ENCODE measurements at places on chromosomes 7 and 10.

GRCh38 chr10:71716426-71716825, 3.2 kb downstream of the C10orf105 start:
- DNase-seq, result no peak
- no peak overlapping the region for H3K27ac ChIP-seq
- H3K4me1 ChIP-seq, result peaks cover 26% of the 10 kb centered on the region

DNA sequence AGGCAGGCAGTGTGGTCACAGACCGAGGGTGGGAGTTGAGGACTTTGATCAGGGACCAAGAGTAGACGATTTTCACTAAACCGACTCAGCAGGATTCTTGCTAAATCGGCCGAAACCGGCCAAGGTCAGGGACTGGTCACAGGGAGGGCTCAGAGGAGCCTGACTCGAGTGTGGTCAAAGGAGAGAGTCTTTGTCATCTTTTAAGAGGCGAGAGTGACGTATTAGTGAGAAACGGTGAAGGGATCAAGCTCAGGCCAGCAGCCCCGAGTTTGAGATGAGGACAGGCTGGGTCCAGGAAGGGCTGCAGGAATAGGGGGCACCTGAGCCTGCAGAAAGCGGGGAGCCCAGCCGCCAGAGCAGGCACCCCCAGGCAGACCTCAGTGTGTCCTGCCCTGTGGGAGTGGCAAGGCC, 41.6 kb upstream of the FAM20C start:
- H3K36me3 ChIP-seq, result no peaks in the 10 kb centered on the region
- H3K4me1 ChIP-seq, result peaks cover 11% of the 10 kb centered on the region
- no peak overlapping the region for H3K4me3 ChIP-seq

GRCh38 chr10:16381083-16381482, 55.7 kb upstream of the PTER start:
- no peak overlapping the region for H3K4me3 ChIP-seq
- no peaks in the 10 kb centered on the region for H3K4me1 ChIP-seq

- H3K27me3 ChIP-seq, result no peaks in the 10 kb centered on the region
- peak; percentile 67 for DNase-seq
- 0 out of 2 replicates have a peak overlapping the region, but pooled peaks have one; percentile 19 for H3K27ac ChIP-seq
- H3K36me3 ChIP-seq, result no peaks in the 10 kb centered on the region
- H3K4me1 ChIP-seq, result peaks cover 12% of the 10 kb centered on the region
Measured at GRCh38 chr10:79374312-79375191, 27.3 kb downstream of the PPIF start.

- 0 out of 2 replicates have a peak, but pooled peaks cover 2% of the 10 kb centered on the region for H3K4me1 ChIP-seq
- no peak overlapping the region for H3K27ac ChIP-seq
- H3K36me3 ChIP-seq, result peaks cover 2% of the 10 kb centered on the region
- peak; percentile 43 for DNase-seq
- peak overlapping the region; percentile 92 for H3K4me3 ChIP-seq
Measured at GRCh38 chr10:91799612-91799975, 1.4 kb downstream of the TNKS2 start.

GRCh38 chr10:47020471-47020870, 109.2 kb downstream of the PTPN20 start:
- H3K27ac ChIP-seq, result no peak overlapping the region
- peaks cover 5% of the 10 kb centered on the region for H3K4me1 ChIP-seq
- no peak overlapping the region for H3K4me3 ChIP-seq
- no peaks in the 10 kb centered on the region for H3K36me3 ChIP-seq
- H3K27me3 ChIP-seq, result peaks cover 3% of the 10 kb centered on the region

- no peaks in the 10 kb centered on the region for H3K27me3 ChIP-seq
- H3K36me3 ChIP-seq, result no peaks in the 10 kb centered on the region
- H3K27ac ChIP-seq, result no peak overlapping the region
- 0 out of 2 replicates have a peak, but pooled peaks cover 2% of the 10 kb centered on the region for H3K4me1 ChIP-seq
- no peak overlapping the region for H3K4me3 ChIP-seq
Measured at GRCh38 chr7:133433165-133433812, 180.4 kb downstream of the EXOC4 start.

DNA sequence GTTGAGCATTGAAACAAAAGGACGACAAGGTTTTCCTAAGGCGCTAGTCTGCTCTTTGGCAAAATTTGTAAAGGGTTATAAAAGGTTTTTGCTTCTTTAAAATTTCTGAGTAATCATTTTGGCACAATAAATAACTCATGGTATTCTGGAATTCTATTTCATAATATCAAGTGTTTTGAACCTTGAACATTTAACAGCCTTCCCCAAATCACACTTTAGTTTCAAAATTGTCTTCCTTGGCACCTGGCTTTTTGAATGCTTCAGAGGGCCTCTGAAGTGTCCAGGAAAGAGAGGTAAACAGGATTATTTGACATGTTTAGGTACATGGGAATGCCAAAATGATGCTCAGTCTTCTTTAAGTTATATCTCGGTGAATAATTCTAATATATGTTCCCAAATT, 220.8 kb downstream of the PHF14 start:
- H3K4me3 ChIP-seq, result no peak overlapping the region
- H3K36me3 ChIP-seq, result no peaks in the 10 kb centered on the region
- DNase-seq, result no peak

DNA sequence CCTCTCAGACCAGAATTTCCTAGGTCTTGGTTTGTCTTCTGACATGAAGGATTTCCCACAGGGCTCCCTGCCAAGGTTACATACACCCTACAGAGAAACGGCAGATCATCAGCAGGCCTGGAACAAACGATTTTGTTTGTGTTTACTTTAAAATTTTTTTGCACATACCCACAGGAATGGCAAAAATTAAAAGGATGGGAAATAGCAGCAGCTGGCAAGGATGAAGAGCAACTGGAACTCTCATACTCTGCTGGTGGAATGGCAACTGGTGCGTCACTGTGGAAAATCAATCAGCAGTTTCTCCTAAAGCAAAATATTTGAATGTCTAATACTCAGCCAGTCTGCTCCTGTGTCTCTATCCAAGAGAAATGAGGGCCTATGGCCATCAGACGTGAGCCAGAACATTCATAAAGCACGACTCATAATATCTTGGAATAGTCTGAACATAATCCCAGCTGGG, 6.5 kb downstream of the BAIAP2L1 start:
- no peak overlapping the region for H3K4me3 ChIP-seq
- no peaks in the 10 kb centered on the region for H3K27me3 ChIP-seq
- peaks cover 5% of the 10 kb centered on the region for H3K4me1 ChIP-seq
- H3K36me3 ChIP-seq, result no peaks in the 10 kb centered on the region
- DNase-seq, result peak; percentile 90
- peak overlapping the region; percentile 55 for H3K27ac ChIP-seq

GRCh38 chr7:43849047-43849446, 20.3 kb downstream of the MRPS24 start:
- H3K4me3 ChIP-seq, result no peak overlapping the region
- no peaks in the 10 kb centered on the region for H3K36me3 ChIP-seq
- no peak overlapping the region for H3K27ac ChIP-seq
- peaks cover 5% of the 10 kb centered on the region for H3K27me3 ChIP-seq
- no peaks in the 10 kb centered on the region for H3K4me1 ChIP-seq
- no peak for DNase-seq

GRCh38 chr7:117008886-117009531, 55.7 kb downstream of the ST7 start:
- H3K27ac ChIP-seq, result no peak overlapping the region
- no peak overlapping the region for H3K4me3 ChIP-seq
- no peaks in the 10 kb centered on the region for H3K36me3 ChIP-seq
- peak; percentile 69 for DNase-seq

GRCh38 chr7:44402401-44403060, 77.1 kb upstream of the CAMK2B start:
- DNase-seq, result no peak
- H3K27ac ChIP-seq, result no peak overlapping the region
- no peak overlapping the region for H3K4me3 ChIP-seq
- peaks cover 8% of the 10 kb centered on the region for H3K4me1 ChIP-seq

- no peak overlapping the region for H3K4me3 ChIP-seq
- H3K27ac ChIP-seq, result no peak overlapping the region
- H3K36me3 ChIP-seq, result no peaks in the 10 kb centered on the region
- DNase-seq, result no peak
- H3K27me3 ChIP-seq, result no peaks in the 10 kb centered on the region
Measured at GRCh38 chr10:8085251-8085650, 30.8 kb downstream of the GATA3 start.

GRCh38 chr7:27678617-27679260, 16.1 kb upstream of the HIBADH start:
- no peak overlapping the region for H3K4me3 ChIP-seq
- peak; percentile 58 for DNase-seq
- H3K27ac ChIP-seq, result peak overlapping the region; percentile 75

DNA sequence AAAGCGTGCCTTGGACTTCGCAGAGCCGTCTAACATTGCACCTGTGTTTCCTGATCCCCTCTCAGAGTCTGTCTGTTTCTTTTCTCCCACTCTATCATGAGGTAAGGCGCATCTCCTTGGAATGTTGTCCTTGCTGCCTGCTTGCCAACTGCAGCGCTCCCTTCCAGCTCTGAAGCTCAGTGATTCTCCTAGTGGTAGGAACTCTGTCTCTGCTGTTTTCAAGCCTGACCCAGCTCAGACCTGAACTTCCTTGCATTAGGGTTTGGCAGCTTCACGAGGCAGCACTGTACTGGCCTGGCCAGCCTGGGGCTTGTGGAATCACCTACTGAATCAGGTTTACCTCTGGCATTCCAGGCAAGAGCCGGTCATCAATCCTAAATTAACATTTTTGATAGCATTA, 123.9 kb downstream of the CREB5 start:
- H3K4me3 ChIP-seq, result no peak overlapping the region
- no peaks in the 10 kb centered on the region for H3K36me3 ChIP-seq
- DNase-seq, result peak; percentile 56
- peaks cover 4% of the 10 kb centered on the region for H3K4me1 ChIP-seq

DNA sequence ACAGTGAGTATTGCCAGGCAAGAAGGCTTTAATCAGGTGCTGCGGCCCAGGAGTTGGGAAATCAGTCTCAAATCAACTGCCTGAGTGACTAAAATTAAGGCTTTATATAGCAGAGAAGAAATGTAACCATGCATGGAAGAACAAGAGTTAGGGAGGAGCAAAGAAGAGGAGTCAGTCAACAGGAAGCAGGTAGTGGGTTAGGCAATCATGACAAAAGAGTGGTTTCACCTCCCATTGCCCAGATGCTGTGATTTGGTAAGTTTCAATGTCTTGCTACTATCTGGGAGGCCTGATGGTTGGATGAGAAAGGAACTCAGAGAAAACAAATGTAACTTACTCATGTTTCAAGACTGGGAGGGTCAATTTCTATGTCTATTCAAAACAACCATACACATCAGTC, 998.3 kb downstream of the GATA3 start:
- DNase-seq, result no peak
- no peak overlapping the region for H3K4me3 ChIP-seq
- no peaks in the 10 kb centered on the region for H3K27me3 ChIP-seq
- no peaks in the 10 kb centered on the region for H3K36me3 ChIP-seq

DNA sequence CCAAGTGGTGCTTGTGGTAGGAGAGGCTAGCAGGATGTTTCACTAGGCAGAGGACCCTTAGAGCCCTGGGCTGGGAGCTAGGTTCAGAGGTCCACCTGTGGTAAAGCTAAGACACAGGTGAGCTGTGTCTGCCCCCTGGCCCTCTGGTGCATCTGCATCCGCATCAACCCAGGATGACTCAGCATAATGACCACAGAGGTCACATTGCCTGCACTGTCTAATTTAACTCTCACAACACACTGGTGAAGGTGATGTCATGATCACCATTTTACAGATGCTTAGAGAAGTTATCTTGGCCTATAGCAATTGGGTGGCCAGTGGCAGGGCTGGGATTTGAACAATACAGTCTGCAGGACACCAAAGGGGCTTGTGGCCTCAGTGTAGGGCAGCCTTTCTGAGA, 33.1 kb downstream of the HABP2 start:
- no peak overlapping the region for H3K27ac ChIP-seq
- H3K4me1 ChIP-seq, result no peaks in the 10 kb centered on the region
- H3K4me3 ChIP-seq, result no peak overlapping the region

GRCh38 chr7:150695654-150696053, 10.1 kb downstream of the GIMAP2 start:
- H3K4me1 ChIP-seq, result no peaks in the 10 kb centered on the region
- H3K36me3 ChIP-seq, result no peaks in the 10 kb centered on the region
- H3K4me3 ChIP-seq, result no peak overlapping the region
- no peak overlapping the region for H3K27ac ChIP-seq
- DNase-seq, result no peak

- no peaks in the 10 kb centered on the region for H3K4me1 ChIP-seq
- DNase-seq, result no peak
- H3K4me3 ChIP-seq, result no peak overlapping the region
- no peak overlapping the region for H3K27ac ChIP-seq
Measured at GRCh38 chr10:129970465-129971364, 6.6 kb upstream of the EBF3 start.

GRCh38 chr7:35623381-35623780, 71.6 kb downstream of the HERPUD2 start:
- H3K4me1 ChIP-seq, result no peaks in the 10 kb centered on the region
- no peak overlapping the region for H3K27ac ChIP-seq
- no peak overlapping the region for H3K4me3 ChIP-seq
- H3K36me3 ChIP-seq, result no peaks in the 10 kb centered on the region

DNA sequence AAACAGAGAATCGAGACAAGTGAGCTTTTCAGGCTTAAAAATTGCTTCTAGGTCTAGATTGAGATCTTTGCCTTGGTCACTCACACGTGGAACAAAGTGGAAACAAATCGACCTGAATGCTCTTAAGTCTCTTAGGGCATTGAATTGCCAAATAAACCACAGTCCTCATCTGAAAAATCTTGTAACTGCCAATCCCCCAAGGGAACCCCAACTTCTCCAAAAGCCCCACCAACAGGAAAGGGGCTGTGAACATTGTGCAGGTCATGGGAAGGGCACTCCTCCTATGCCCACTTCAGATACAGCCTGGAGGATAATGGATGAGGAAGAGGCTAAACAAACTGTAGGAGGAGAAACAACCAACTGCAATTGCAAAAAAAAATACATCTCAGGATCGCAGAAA, 91.3 kb downstream of the DGKI start:
- no peaks in the 10 kb centered on the region for H3K27me3 ChIP-seq
- H3K4me1 ChIP-seq, result peaks cover 2% of the 10 kb centered on the region
- H3K27ac ChIP-seq, result no peak overlapping the region
- H3K4me3 ChIP-seq, result no peak overlapping the region
- no peaks in the 10 kb centered on the region for H3K36me3 ChIP-seq

DNA sequence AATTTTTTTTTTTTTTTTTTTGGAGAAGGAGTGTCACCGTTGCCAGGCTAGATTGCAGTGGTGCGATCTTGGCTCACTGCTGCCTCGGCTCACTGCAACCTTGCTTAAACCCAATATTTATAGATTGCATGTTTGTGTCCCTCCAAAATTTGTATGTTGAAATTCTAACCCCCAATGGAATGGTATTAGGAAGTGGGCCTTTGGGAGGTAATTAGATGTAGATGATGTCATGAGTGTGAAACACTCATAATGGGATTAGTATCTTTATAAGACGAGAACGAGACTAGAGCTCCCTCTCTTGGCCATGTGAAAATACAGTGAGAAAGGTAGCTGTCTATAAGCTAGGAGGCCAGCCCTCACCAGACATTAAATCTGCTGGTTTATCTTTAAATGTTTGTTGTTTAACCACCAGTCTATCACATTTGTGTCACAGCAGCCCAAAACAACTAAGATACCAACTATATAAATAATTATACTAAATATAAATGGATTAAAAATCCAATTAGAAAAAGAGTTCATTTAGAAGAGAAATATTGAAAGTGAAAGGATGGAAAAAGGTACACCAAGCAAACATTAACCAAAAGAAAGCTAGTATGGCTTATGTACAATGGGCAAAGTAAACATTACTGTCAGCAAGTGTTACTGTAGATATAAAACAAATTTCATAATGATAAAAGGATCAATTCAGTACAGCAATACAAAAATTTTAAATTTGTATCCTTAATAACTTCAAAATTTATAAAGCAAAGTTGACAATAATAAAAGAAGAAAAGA, 9.3 kb downstream of the TCAF1 start:
- H3K36me3 ChIP-seq, result peaks cover 3% of the 10 kb centered on the region
- peak; percentile 18 for DNase-seq
- no peaks in the 10 kb centered on the region for H3K27me3 ChIP-seq
- no peak overlapping the region for H3K27ac ChIP-seq
- H3K4me3 ChIP-seq, result no peak overlapping the region

Data from IMR-90 (cell line).